Stimulated activated CD4-positive, alpha-beta T cell treated with anti-CD3 and anti-CD28 coated beads, TNF-alpha, amount 100 ng/mL, for 4 hours (primary cell): ENCODE measurements at places on chromosomes 1 and 21.

- DNase-seq, result no peak
Observed at GRCh38 chr1:85397490-85398032, 67.4 kb downstream of the DDAH1 start.

DNA sequence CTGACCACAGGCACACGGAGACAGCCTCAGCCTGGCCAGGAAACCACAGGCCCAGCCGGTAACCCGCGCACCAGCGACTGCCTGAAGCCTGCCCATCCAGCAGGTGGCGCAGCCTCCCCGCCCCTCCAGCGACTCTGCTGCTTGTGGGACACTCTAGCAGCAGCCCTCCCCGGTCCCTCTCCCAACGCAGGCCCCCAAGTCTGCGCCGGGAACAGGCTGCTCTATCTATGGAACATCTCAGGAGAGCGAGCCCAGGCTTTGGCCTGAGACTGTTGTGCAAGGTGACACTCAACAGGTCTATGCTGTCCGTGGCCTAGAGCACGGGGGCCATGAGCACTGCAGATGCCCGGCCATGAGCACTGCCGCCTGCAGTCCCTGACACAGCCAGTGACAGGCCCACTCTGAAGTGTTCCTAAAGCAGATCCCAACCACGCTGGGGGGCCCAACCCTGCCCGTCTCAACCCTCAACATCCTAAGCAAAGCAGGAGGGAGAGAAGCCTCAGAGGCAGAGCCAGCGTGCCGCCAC lies 28.4 kb downstream of the WDR4 start:
- no peak for DNase-seq

DNA sequence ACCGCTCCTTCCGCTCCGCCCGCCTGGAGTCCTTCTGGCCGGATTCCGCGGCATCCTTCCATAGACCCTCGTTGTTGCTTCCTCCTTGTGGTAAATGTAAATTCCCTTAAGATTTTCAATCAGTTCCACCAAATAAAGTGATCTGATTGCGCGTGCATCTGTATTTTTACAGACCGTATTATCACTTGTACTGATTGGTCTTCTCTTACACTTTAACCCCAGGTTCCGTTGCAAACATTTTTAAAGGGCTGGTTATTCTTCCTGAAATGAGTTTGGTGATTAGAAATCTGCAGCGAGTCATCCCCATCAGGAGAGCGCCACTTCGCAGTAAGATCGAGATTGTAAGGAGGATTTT lies 483 bp downstream of the YBEY start:
- no peak for DNase-seq

GRCh38 chr1:16174886-16175598 lies 19.2 kb upstream of the EPHA2 start:
- DNase-seq, result no peak

GRCh38 chr1:238143038-238143437 lies 252.3 kb upstream of the ZP4 start:
- DNase-seq, result no peak

DNA sequence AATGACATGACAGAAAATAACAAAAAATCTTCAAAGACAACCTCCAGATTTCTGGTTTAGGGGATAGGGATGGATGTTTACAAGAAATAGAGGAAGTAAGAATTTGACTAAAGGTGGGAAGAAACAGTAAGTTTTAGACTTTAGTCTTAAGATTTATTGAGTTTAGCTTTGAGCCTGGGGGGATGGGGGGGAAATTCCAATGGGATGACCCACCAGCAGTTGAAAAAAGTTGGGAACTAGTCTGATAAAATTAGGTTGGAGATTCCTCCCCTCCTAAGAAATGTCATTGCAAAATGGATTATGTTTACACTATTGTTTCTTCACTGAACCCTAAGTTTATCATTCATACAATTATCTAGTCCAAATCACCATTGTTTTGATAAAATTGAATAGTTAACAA lies 28.4 kb downstream of the WDR26 start:
- no peak for DNase-seq

DNA sequence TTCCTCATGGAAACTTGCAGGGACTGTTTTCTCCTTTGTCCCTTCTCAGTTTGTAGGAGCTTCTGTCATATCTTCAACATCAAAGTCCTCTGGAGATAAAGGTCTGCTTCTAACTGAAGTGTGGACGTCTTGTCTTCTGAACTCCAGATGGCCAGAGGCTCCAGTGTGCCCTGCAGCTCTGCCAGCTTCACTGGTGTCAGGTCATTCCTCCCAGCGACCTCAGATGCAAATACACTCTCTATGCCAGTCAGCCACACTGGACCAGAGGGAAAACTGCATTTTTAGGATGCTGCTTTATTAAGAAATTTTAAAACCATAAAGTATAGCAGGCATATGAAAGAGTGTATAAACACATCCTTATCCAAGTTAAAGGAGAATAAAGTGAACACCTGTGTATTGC lies 78.5 kb upstream of the ADAR start:
- DNase-seq, result no peak

GRCh38 chr1:230728710-230729392 lies 14.9 kb upstream of the AGT start:
- no peak for DNase-seq

DNA sequence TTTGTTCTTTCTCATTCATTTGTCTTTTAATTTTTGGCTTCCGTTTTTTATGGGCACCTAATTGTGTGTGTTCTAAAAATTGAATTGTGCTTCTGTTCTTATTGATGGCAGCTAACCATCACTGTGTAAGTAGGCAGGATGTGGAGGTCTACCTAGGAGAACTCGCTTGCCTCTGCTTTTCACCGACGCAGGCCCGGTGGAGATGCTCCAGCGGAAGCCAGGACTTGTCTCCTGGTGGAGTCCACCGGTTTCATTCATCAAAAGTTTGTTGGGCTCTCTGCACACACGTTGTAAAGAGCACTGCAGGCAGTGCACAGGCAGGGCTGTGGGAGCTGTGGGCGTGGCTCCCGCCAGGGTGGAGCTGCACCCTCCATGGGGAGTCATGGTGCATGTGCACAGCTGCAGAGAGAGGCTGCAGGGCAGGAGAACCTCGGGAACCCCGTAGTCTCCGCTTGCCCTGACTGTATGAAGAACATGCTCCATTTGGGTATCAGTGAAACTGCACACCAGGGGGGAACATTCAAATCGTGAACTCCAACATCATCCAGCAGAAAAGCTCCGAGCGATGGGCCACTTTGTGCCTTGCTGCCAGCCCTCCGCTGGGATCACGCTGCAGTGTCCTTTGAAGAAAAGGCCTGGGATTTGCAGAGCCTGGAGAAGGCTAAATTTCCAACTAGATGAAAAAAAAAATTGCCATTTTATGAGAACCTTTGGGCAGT lies 6.0 kb upstream of the C1orf174 start:
- no peak for DNase-seq

- no peak for DNase-seq
Observed at GRCh38 chr1:220957233-220957605, 78.0 kb downstream of the HLX start.

DNA sequence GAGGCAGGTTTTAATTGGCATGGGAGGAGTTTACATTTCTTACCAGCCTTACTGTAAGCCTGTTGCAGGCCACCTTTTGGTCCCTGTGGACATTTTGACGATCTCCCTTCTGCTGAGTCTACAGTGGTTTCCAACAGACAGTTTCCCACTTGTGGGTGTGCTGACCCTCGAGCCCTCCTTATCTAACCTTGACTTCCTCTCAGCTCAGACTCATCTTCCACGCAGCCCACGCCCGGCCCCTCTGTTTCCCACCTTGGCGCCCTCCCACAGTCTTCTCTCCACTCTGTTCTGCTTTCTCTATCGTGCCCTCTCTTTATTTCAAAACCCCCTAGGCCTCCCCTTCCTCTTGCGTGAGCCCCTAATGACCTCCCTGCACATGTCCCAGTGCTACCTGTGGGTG lies 6.1 kb upstream of the ARL8A start:
- no peak for DNase-seq

DNA sequence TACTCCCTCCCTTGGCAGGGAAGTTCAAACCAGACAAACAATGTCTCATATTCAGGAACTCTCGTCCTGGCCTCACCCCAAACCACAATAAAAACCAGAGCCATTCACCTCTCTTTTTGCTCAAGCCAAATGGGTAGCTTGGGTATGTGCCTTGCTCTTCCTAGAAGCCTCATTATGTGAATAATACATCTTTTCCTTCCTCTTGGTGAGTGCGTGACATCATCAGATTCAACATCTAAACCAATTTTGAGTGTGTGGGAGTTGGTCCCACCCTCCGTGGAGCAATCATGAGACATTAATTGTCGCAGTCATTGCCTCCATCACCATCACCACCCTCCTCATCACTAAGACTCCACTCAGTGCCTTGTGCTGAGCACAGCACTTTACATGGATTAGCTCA lies 482.9 kb downstream of the PTPRU start:
- DNase-seq, result no peak

GRCh38 chr1:209674957-209675564 lies at the start of gene G0S2:
TSS of gene G0S2 (plus strand) at chr1:209675412. CDS start at chr1:209675685, 273 bp downstream.
- DNase-seq, result peak; percentile 18

GRCh38 chr21:29260461-29260860 lies 38.3 kb upstream of the BACH1 start:
- no peak for DNase-seq

GRCh38 chr1:19371226-19372135 lies 59.4 kb downstream of the SLC66A1 start:
- DNase-seq, result no peak

- DNase-seq, result no peak
Observed at GRCh38 chr1:240824238-240824637, 212.3 kb upstream of the GREM2 start.

- no peak for DNase-seq
Observed at GRCh38 chr1:7611421-7612010, 159.6 kb upstream of the VAMP3 start.

GRCh38 chr1:183043872-183044854 lies 20.9 kb downstream of the LAMC1 start:
- DNase-seq, result no peak

- DNase-seq, result no peak
Observed at GRCh38 chr1:199774433-199775089, 252.9 kb upstream of the NR5A2 start.

DNA sequence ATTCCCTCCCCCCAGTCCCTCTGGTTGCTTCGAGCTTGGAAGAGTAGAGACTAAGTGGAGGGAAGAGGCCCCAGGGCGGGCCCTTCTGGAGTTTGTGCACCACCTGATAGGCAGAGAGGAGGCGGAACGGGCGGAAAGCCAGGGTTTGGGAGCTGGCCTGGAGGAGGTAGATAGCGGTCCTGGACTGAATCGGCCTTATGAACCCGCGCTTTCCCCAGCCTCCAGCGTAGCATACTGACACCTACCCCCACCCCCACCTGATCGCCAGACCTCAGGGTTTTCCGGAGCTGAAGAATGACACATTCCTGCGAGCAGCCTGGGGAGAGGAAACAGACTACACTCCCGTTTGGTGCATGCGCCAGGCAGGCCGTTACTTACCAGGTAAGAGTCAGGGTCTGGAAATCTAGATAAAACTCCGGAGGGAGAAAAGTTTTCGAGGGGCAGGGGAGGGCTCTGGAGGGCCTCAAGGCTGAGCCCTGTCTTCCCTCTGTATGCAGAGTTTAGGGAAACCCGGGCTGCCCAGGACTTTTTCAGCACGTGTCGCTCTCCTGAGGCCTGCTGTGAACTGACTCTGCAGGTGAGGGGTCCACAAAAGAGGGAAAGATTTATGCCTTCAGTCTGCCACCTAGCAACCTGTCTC lies 705 bp downstream of the UROD start:
- peak; percentile 22 for DNase-seq

DNA sequence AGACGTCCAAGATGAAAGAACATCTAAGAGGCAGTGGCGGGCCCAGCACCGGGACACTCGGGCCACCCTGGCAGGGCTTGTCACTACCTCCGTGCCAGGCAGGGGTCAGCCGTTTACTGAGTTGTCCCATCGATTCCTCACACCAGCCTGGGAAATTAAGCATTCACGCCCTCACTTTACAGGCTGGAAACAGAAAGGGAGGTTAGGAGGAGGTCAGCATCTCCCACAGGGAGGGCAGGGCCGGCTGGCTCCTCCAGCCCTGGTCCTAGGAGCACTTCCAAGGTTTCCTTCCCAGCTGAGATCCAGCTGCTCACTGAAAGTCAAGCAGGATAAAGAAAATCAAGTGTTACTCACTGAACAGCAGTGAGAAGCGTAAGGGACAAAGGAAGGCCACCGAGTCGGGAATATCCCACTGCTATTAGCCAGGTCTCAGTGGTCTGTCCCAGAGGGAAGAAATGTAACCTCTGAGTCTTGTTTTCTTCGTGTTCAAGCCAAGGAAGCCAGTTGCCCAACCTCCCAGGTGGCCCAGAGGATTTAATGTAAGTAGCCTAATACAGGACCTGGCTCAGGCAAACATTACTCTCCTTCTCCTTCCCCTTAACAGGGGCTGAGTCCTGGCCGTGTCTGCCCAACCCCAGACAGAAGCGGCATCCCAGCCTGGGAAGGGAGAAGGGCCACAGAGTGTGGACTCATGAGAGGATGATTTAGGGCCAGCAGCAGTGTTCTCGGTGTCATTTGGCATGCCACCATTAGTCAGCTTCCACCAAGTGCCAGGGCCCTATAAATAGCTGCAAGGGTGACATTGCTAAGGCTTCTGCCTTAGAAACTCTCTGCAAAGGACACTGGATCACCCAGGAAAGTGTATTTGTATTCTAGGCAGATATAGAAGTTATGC lies 203.1 kb upstream of the GALNT2 start:
- no peak for DNase-seq

DNA sequence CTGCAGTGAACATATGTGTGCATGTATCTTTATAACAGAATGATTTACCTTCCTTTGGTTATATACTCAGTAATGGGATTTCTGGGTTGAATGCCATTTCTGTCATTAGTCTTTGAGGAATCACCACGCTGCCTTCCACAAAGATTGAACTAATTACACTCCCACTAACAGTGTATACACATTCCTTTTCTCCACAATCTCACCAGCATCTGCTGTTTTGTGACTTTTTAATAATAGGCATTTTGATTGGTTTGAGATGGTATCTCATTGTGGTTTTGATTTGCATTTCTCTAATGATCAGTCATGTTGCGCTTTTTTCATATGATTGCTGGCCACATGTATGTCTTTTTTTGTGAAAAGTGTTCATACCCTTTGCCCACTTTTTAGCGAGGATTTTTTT lies 680.5 kb downstream of the PTPRC start:
- DNase-seq, result no peak

DNA sequence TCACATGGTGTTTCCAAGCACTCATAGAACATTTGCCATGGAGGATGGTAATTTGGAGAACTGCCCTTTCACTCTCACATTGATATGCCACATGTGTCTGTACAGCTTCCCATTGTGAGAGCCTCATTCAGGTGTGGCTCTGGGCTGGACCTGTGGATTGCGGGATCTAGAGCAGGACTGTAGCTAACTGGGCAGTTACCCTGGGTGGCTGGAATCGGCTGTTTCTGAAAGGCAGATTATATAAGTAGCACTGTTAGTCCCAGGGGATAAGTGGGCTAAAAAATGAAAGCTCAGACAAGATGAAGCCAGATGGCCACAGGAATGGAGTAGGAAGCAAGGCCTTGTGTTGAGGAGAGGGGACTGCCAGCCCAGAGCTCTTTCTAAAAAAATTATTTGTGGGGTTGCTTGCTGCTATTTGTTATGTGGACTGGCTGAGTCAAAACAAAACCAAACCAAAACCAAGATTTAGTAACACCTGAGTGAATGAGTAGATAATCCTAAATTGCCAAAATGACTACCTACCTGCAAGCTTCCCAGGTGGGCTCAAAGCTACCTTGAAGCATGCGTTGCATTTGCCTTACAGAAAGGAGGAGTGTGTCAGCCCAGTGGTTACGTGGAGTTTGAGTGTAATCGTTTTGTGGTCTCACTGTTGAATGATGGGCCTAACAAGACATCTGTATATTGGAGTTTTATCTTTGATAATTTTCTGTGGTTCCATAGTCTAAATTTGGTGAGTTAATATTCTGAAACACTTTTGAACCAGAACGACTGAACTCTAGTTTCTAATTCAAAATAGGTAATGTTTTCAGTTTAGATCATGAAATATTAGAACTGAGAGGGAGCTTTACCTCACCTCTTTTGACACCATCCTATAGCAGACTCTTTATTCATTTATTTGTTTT lies 58.0 kb downstream of the SDCCAG8 start:
- no peak for DNase-seq
